WTC11 (cell line): ENCODE measurements at places on chromosomes 2 and 18. TPM values are rescaled to one million over a fixed set of nuclear protein-coding genes. Genes with fewer than 3 reads are reported as not detected.

The C2orf15 gene
- 6.0 to 7.0 TPM (median 6.1 TPM) in 3 replicates for total RNA-seq

The AKAIN1 gene
- total RNA-seq, result not detected in 3 replicates

The TIGD1 gene
- 5.2 to 9.0 TPM (median 6.1 TPM) in 3 replicates for total RNA-seq

The VIT gene
- 0.11 to 0.46 TPM (median 0.27 TPM) in 3 replicates for total RNA-seq

The CHST9 gene
- 15.9 to 19.2 TPM (median 16.8 TPM) in 3 replicates for total RNA-seq

The CCDC141 gene
- total RNA-seq, result 8.5 to 10.2 TPM (median 8.8 TPM) in 3 replicates

The MAP4K3 gene
- 51.6 to 73.2 TPM (median 65.2 TPM) in 3 replicates for total RNA-seq

The ATP5MC3 gene
- total RNA-seq, result 332 to 370 TPM (median 341 TPM) in 3 replicates

The HOXD8 gene
- not detected in 3 replicates for total RNA-seq

The UPP2 gene
- total RNA-seq, result not detected in 3 replicates

The ALPI gene
- total RNA-seq, result not detected in 3 replicates

The C2orf80 gene
- total RNA-seq, result 0.39 to 0.96 TPM (median 0.87 TPM) in 3 replicates

DNA sequence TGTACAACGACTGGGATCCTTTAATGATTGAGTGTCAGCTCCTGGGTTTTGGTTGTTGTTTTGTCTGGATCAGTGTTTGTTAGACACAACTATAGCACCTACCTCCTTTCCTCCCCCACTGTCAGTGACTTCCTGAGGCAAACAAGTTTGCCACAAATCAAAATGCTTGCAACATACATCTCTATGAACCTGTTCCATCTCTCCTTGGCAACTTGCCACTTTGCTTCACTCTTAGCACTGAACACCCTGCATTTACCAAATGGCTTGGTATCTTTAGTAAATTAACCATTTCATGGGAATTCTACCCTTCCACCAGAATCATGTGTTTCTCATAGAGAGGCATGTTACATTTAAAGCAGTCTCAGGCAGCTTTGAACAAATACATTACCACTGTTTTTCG is 301.1 kb upstream of the TANK start:
- H3K4me3 ChIP-seq, result no peak overlapping the region
- no peak for DNase-seq
- no peaks in the 10 kb centered on the region for H3K27me3 ChIP-seq
- peaks cover 6% of the 10 kb centered on the region for H3K4me1 ChIP-seq
- peaks cover 3% of the 10 kb centered on the region for H3K36me3 ChIP-seq
- H3K27ac ChIP-seq, result no peak overlapping the region

- no peak overlapping the region for H3K27ac ChIP-seq
- peaks cover 27% of the 10 kb centered on the region for H3K4me1 ChIP-seq
These were observed 119.3 kb upstream of the SIX3 start for GRCh38 chr2:44822174-44822573.

DNA sequence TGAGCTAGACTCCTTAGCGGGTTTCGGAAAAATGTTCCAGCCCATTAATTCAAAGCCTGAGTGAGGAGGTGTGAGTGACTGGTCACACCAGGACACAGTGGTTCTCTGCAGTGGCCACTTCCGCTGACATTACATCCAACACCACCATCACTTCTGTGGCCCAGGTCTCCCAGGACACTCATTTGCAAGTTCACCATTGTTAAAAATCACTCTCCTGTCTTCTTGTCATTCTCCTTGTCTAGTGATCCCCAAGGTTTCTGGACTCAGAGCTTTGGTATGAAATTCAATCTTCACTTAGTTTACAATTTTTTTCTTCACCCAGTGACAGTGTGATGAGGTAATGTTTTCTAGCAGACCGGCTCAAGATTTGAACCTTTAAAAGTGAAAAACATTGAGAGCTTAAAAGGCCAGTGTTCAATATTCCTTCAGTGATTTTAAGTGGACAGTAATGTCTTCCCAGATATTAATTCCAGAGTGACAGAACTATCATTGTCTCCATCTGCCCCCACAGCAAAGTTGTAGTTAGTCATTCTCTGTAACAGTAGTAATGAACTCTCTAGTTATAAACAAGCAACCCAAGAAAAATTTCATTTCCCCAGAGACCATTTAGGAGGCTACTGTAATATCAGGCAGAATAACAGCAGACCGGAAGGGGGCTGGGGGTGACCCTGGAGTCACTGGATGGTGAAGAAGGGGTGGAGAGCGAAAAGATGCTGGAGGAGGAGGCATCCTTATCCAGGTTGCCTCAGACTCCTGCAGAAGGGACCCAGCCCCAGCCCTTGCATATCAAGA is 164.9 kb downstream of the GFPT1 start:
- no peaks in the 10 kb centered on the region for H3K27me3 ChIP-seq
- no peak overlapping the region for H3K4me3 ChIP-seq
- DNase-seq, result no peak
- H3K4me1 ChIP-seq, result peaks cover 17% of the 10 kb centered on the region
- H3K36me3 ChIP-seq, result no peaks in the 10 kb centered on the region

DNA sequence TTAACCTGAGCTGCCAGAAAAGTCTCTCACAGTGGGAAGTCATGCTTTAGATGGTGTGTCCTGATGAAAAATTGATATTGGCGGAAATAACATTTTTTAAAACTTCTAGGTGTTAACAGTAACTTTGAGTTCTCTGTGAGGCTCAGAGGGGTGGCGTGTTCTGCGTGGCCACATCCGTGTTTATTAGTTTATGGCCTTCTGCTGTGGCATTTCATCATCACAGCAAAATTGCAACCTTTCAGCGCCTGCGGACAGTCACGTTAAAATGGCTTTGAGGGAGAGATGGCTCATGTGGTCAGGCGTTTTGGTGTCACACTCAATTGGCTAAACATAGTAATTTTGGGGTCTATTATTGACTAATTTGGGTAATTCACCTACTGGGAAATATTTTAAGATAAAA is 42.4 kb downstream of the KLHL29 start:
- H3K4me1 ChIP-seq, result peaks cover 17% of the 10 kb centered on the region
- H3K36me3 ChIP-seq, result no peaks in the 10 kb centered on the region
- DNase-seq, result no peak
- H3K27ac ChIP-seq, result no peak overlapping the region

GRCh38 chr2:212424082-212424481 is 114.5 kb downstream of the ERBB4 start:
- H3K27me3 ChIP-seq, result no peaks in the 10 kb centered on the region
- no peak for DNase-seq
- no peak overlapping the region for H3K4me3 ChIP-seq
- no peak overlapping the region for H3K27ac ChIP-seq
- peaks cover 4% of the 10 kb centered on the region for H3K36me3 ChIP-seq
- peaks cover 28% of the 10 kb centered on the region for H3K4me1 ChIP-seq

- no peaks in the 10 kb centered on the region for H3K36me3 ChIP-seq
- no peak overlapping the region for H3K27ac ChIP-seq
- peaks cover 4% of the 10 kb centered on the region for H3K4me1 ChIP-seq
- peaks cover 6% of the 10 kb centered on the region; the same call in 1 of the 2 replicates for H3K27me3 ChIP-seq
- DNase-seq, result no peak
These were observed 114.3 kb downstream of the C1D start for GRCh38 chr2:67948506-67948905.

GRCh38 chr18:49273241-49273880 is 187.1 kb downstream of the DYM start:
- no peaks in the 10 kb centered on the region for H3K36me3 ChIP-seq
- DNase-seq, result no peak
- no peaks in the 10 kb centered on the region for H3K27me3 ChIP-seq
- no peak overlapping the region for H3K27ac ChIP-seq
- peaks cover 3% of the 10 kb centered on the region; the same call in 1 of the 2 replicates for H3K4me1 ChIP-seq
- H3K4me3 ChIP-seq, result no peak overlapping the region

DNA sequence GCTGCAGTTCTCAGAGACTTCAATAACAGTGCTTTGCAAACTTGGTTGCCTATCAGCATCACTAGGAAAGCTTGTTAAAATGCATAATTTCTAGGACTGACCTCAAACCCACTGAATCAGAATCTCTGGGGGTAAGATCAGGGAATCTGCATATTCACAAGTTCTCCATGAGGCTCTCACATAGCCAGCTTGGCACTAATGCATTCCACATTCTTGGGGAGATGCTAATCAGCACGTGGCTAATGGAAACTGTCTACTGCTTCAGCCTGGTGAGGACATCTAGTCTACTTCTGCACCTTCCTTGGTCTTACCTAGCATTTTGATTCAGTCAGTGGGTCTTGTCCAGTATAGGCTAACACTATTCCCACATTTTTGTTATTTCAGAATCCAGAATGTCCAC is 56.3 kb downstream of the RBKS start:
- H3K4me1 ChIP-seq, result no peaks in the 10 kb centered on the region; the same call in 1 of the 2 replicates
- DNase-seq, result no peak
- H3K27me3 ChIP-seq, result no peaks in the 10 kb centered on the region
- H3K36me3 ChIP-seq, result no peaks in the 10 kb centered on the region
- H3K27ac ChIP-seq, result no peak overlapping the region

DNA sequence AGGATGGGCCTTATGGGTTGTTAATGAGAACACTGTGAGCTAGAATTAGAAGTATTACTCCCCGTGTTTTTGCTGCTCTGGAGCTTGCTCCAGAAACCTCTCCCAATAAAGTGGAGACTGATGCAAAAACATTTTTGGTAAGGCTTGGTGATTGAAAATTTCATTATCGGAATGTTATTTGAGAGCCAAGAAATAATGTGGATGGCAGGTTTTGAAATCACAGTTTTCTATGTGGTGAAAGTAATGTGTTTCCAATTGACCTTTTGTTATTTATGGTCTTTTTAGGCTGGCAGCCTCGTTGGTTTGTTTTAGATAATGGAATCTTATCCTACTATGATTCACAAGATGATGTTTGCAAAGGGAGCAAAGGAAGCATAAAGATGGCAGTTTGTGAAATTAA is 5.1 kb downstream of the PLEKHA3 start:
- H3K4me1 ChIP-seq, result peaks cover 19% of the 10 kb centered on the region
- no peak for DNase-seq
- no peak overlapping the region for H3K4me3 ChIP-seq

GRCh38 chr2:212157012-212157411 is 381.6 kb downstream of the ERBB4 start:
- H3K27ac ChIP-seq, result 0 out of 2 replicates have a peak overlapping the region, but pooled peaks have one; percentile 18
- H3K4me1 ChIP-seq, result peaks cover 5% of the 10 kb centered on the region
- H3K27me3 ChIP-seq, result no peaks in the 10 kb centered on the region
- H3K36me3 ChIP-seq, result no peaks in the 10 kb centered on the region

DNA sequence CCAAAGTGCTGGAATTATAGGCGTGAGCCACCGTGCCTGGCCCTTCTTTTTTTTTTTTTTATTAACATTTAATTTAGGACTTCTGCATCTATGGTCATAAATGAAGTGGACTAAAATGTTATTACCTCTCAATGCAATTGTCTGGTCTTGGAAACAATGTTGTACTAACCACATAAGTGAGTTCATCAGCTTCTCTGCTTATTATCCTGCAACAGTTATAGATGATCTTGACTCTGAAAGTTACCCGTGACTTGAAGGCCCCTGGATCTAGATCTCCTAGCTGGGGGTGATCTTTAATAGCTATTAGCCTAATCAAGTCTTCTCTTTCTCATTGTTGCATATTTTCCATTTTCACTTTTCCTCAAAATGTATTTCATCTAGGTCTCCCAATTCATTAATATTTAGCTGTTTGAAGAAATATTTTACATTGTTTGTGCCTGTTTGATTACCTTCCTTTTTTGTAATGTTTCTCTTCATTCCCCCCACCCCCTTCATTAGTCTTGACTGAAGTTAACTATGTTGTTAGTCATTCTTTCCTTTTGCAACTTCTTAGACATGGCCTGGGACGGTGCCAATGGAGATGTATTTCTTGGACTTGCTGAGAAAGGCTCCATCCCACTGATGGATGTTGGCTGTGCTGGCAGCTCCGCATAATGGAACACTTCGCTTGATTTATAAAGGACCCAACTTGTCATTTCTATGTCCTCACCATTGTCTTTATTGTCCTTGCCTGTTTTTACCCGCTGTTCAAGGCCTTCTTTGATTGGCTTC is 141.6 kb upstream of the RIOK3 start:
- peaks cover 10% of the 10 kb centered on the region; the same call in 1 of the 2 replicates for H3K27me3 ChIP-seq
- no peak overlapping the region for H3K4me3 ChIP-seq
- DNase-seq, result no peak
- no peak overlapping the region for H3K27ac ChIP-seq
- H3K4me1 ChIP-seq, result peaks cover 32% of the 10 kb centered on the region
- peaks cover 8% of the 10 kb centered on the region for H3K36me3 ChIP-seq

GRCh38 chr2:176637486-176638166 is 368.4 kb downstream of the MTX2 start:
- peak overlapping the region; percentile 72 for H3K4me3 ChIP-seq
- H3K27me3 ChIP-seq, result peaks cover 89% of the 10 kb centered on the region
- H3K4me1 ChIP-seq, result peaks cover 16% of the 10 kb centered on the region
- H3K36me3 ChIP-seq, result no peaks in the 10 kb centered on the region; the same call in 1 of the 2 replicates
- peak; percentile 56 for DNase-seq

DNA sequence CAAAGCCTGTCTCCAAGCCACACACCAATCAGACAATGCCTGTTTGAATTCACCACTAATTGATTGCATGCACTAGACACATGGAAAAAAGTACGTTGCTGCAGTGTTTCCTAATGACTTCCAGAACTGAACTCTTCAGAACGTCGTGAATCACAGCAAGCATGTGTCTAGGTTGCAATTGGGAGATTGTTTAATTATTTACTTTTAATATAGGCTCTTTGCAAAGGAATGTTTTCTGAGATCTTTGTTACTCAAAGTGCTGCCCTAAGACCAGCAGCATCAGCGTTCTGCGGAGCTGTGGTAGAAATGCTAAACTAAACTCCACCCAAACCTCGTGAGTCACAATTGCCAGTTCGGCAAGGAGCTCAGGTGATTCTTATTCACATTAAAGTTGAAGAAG is 52.7 kb upstream of the CCDC68 start:
- peak overlapping the region; percentile 14; the same call in 1 of the 2 replicates for H3K27ac ChIP-seq
- no peaks in the 10 kb centered on the region for H3K36me3 ChIP-seq
- DNase-seq, result no peak
- H3K27me3 ChIP-seq, result peaks cover 4% of the 10 kb centered on the region; the same call in 1 of the 2 replicates

- no peaks in the 10 kb centered on the region for H3K36me3 ChIP-seq
- no peak overlapping the region for H3K4me3 ChIP-seq
- H3K27ac ChIP-seq, result no peak overlapping the region
- no peaks in the 10 kb centered on the region for H3K27me3 ChIP-seq
- peaks cover 4% of the 10 kb centered on the region for H3K4me1 ChIP-seq
- no peak for DNase-seq
These were observed 231.5 kb downstream of the NYAP2 start for GRCh38 chr2:225630824-225631533.

DNA sequence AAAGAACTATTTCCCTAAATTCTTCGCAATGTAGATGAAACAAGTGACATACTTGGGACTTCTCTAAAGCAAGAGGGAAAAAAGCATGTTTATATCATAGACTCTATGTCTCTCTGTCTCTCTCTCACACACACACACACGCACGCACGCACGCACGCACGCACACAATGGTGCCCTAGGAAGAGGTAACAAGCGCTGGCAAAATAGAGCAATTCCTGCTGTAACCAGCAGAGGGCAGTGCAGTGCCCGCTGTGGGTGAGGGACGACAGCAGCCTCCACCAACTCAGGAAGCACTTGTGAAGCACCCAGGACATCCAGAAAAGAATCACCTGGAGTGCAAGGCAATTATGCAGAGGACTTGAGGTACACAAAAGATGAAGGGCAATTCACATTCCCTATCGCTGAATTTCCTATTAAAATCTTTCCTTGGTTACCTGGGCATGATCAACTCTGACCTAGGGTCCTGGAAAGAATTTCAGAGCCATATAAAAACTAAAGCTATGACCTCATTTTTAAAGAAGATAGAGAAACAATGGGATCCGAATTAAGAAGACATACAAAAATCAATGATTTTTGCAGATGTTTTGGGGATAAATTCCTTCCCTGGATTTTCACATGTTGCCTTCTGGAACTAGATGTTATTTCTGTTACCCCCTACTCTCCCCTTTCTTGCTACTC is 166.4 kb downstream of the PDE11A start:
- H3K4me1 ChIP-seq, result peaks cover 24% of the 10 kb centered on the region
- H3K27ac ChIP-seq, result no peak overlapping the region
- no peak overlapping the region for H3K4me3 ChIP-seq
- H3K36me3 ChIP-seq, result no peaks in the 10 kb centered on the region
- DNase-seq, result peak; percentile 88
- H3K27me3 ChIP-seq, result no peaks in the 10 kb centered on the region; the same call in 1 of the 2 replicates

- H3K27ac ChIP-seq, result no peak overlapping the region
- H3K4me3 ChIP-seq, result no peak overlapping the region
- no peaks in the 10 kb centered on the region for H3K4me1 ChIP-seq
- DNase-seq, result no peak
- H3K36me3 ChIP-seq, result no peaks in the 10 kb centered on the region
These were observed 63.1 kb downstream of the NAPG start for GRCh38 chr18:10588975-10589374.
